ENCODE measurements at places on chromosomes 13 and 19. TPM values are rescaled to one million over a fixed set of nuclear protein-coding genes. Genes with fewer than 3 reads are reported as not detected.

DNA sequence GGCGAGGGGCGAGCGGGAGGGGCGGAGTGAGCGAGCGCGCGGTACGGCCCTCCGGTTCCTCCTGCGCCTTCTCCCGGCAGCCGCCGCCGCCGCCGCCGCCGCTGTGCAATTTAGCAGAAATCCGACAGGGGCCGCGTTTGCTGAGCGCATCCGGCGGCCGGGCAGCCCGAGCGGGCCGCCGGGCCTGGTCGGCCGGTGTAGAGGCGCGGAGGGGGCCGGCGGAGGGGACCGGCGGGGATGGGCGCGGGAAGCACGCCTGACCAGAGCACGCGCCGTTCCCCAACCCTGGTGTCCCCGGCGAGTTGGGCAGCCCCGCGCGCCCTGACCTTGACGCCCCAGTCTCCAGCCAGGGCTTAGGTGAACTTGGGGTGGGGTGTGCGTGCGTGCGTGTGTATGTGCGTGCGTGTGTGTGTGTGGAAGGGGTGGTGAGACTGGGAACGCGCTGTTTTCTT lies 144.5 kb upstream of the ZNF536 start:
- peaks cover 25% of the 10 kb centered on the region for H3K4me1 ChIP-seq
- peak overlapping the region; percentile 45 for H3K4me3 ChIP-seq
- peaks cover 74% of the 10 kb centered on the region for H3K27me3 ChIP-seq
- H3K27ac ChIP-seq = no peak overlapping the region

GRCh38 chr13:44191504-44192171 lies 182.0 kb upstream of the SERP2 start:
- peak; percentile 48 for DNase-seq
- H3K36me3 ChIP-seq = peaks cover 1% of the 10 kb centered on the region
- peak overlapping the region; percentile 34 for H3K27ac ChIP-seq
- peaks cover 30% of the 10 kb centered on the region for H3K27me3 ChIP-seq

DNA sequence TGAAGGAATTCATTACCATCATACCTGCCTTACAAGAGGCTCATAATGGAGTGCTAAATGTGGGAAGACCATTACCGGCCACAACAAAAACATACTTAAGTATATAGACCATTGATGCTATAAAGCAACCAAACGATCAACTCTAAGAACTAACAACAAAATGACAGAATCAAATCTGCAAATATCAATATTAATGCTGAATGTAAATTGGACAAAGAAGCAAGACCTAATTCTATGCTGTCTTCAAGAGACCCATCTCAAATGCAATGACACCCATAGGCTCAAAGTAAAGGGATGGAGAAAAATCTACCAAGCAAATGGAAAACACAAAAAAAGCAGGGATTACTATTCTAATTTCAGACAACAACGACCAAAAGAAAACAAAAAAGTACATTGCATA lies 52.3 kb upstream of the GPC6 start:
- DNase-seq = no peak
- H3K4me3 ChIP-seq = no peak overlapping the region
- no peaks in the 10 kb centered on the region for H3K4me1 ChIP-seq
- H3K36me3 ChIP-seq = no peaks in the 10 kb centered on the region
- H3K27ac ChIP-seq = no peak overlapping the region

Gene ADAT3
- 13.3 TPM for total RNA-seq

Gene ELSPBP1
- total RNA-seq = not detected
